ENCODE measurements at places on chromosomes 2 and 18.

GRCh38 chr2:18490901-18491300 is 69.6 kb downstream of the RDH14 start:
- DNase-seq, result no peak

- DNase-seq, result no peak
Measured at GRCh38 chr2:119225105-119225865, 1.7 kb downstream of the STEAP3 start.

DNA sequence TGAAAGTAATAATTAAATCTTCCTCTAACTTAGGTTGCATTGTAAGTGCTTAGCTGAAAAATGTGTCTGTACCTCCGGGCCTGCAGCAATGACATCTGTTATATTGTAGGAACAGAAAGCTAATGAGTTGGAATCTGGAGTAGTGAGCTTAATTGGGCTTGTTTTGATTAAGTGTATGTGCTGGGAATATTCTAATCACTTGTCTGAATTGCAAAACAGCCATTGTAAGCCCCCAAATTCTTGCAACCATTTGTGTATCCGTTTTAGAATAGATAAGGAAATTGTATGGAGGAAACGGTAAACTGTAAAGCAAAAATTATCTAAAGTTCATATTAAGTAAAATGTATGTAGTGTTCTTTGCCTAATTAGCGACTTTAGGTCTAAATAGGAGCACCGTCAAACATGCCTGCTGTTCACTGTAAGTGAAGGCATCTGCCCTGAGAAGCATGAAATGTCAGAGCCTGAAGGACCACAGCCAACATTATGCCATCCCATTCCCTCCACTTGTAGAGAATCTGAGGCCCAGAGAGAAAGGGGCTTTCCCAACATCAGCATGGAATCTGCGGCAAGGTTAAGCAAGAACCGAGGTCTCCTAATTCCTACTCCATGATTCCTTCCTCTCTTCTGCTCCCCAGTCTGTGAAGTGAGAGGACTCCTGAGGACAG is 466.4 kb downstream of the TDRD15 start:
- DNase-seq, result no peak

DNA sequence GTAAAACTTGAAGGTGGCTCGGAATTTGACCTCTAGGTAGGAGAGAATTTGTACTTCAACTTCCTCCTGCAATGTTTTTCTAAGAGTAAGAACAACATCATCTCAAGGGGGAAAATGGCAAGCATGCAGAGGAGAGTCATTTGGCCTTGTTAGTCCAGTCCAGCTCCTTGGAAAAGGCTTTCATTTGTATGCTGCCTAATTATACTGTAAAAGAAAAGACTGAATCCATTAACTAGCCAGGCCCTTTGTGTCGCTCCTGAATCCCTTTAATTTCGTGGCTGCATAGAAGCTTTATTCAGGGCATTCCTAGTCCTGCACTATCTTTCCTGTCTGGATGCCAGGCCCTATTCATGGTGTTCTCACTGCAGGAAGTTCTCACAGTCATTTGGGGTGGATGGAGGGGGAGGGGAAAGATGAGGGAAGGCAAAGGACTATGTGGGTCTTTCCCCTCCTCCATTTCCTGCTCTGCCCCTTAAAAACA is 36.0 kb downstream of the PHLPP1 start:
- DNase-seq, result no peak

DNA sequence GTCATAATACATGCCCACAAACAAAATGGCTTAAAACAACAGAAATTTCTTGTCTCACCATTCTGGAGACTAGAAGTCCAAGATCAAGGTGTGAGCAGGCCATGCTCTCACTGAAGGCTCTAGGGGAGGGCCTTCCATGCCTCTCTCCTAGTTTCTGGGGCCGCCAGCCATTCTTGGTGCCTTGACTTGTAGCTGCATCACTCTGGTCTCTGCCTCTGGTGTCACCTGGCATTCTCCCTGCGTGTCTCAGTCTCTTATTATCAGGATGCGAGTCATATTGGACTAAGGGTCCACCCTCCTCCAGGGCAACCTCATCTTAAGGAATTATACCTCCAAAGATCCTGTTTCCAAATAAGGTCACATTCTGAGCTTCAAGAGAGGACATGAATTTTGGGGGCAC is 76.1 kb downstream of the KCNF1 start:
- no peak for DNase-seq

DNA sequence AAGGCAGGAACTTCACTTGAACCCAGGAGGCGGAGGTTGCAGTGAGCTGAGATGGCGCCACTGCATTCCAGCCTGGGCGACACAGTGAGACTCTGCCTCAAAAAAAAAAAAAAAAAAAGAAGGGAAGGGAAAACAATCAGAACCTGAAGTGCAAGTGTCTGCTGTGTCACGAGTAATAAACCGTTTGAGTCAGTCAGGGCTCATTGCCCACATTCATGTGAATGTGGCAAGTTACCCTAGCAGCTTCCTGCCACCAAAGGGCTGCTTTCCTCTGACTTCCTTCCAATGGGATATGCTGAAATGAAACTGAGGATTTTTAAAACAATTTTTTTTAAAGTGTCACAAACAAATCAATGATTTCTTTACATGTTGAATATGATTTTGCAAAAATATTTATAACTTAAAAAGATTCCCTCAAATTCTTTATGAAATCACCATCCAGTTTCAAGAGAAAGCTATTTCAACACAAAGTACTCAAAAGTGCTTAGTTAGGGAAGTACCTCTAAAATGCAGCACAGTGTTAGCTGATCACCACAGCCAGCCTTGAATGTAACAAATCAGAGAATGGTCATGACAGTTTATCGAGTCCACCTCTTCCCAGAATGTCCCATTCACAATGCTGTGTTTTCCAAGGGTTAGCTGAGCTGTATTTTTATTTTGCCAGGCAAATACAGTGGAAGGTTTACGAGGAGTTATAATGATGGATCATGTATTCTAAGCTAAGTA is 36.4 kb downstream of the WDSUB1 start:
- no peak for DNase-seq

- no peak for DNase-seq
Measured at GRCh38 chr2:29233428-29233827, 118.2 kb downstream of the CLIP4 start.

DNA sequence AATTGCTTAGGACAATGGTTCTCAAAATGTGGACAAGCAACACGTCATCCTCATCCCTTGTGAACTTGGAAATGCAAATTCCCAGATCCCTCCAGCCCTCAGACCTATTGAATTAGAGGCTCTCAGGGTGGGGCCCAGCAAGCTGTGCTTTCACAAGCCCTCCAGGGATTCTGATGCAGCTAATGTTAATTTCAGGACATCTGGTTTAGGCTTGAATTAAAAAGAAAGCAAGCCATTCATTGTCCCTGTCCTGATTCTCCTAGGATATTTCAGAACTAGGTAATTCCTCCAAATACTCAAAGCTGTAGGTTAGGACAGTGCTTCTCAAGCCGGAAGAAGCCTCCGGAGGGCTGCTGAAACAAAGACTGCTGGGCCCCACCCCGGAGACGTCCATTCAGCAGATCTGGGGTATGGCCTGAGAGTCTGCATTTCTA is 26.0 kb upstream of the GLI2 start:
- DNase-seq, result no peak

DNA sequence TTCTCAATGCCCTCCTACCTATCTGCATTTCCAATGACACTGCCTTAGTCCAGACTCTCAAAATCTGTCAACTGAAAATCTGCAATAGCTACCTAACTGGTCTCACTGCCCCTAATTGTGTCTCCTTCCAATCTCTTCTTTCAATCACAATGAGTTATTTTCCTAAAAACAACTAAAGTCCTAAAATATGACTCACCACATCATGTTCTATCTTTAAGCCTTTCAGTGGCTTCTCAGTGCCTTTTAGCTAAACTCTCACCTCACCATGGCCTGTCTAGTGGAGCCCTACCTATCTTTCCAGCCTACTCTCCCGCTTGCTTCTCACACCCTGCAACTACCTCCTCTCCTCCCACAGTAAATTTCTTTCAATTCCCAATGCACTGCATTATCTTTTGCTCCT is 220.9 kb upstream of the PKDCC start:
- DNase-seq, result no peak

GRCh38 chr2:18378020-18378653 is 182.3 kb downstream of the RDH14 start:
- no peak for DNase-seq

- DNase-seq, result no peak
Measured at GRCh38 chr18:72808680-72809079, 59.1 kb downstream of the NETO1 start.

DNA sequence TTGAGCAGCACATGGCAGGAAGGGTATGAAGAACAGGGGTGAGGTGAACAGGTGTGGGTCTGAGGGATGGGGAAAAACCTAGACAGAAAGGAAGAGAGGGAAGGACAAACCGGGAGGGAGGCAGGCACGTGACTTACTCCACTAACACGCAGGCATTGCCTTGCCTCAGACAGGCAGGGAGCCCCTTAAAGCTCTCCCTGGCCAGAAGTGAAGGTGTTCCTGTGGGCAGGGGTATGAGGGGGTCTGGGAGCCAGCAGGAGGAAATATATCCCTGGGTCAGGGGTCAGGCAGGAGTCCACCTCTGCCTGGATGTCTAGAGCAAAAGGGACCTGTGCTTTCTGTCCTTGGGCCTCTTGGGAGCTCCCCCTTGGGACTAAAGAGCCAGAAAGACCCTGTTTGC is 135.3 kb upstream of the EPAS1 start:
- DNase-seq, result no peak

DNA sequence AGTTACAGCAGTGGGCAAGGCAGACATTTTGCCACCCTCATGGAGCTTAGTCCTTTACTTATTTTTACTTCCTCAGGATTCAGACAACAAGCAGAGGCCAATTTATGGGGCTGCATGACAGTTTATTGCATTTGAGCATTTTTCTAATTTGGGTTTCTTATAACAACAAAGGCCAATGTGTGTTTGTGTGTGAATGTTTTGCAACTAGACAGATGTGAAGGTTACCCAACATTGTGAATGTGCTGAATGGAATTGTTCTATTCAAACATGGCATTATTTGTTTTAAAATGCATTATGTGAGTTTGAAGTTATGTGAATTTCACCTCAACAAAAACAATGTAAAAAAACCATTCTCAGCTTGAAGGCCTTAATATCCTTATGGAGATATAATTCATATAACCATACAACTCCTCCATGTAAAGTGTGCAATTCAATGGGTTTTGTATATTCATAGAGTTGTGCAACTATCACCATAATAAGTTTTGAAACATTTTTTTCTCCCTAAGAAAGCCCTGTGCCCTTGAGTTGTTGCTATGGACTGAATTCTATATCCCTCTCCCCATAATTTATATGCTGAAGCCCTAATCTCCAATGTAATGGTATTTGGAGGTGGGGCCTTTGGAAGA is 57.3 kb downstream of the CCDC195 start:
- no peak for DNase-seq

GRCh38 chr2:86140969-86141392 is 34.9 kb downstream of the PTCD3 start:
- DNase-seq, result no peak

DNA sequence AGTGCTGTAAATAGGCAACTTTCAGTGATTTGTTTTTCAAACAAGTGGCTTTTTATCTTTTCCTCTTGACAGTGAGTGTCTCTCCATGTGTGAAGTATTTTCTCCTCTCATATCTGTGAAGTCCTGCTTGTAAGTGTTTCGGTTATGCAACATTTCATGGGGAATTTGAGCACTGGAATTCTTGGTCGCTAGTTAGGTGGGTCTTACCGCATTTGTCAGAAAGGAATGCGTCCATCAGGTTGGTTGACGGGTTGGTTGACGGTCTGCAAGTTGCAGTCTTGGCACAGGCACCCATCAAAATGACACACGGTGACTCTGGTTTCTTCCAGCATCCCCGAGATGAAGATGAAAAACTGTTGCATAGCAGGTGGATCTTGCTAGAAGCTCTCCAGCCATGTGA is 109.8 kb downstream of the AGAP1 start:
- no peak for DNase-seq

GRCh38 chr2:54878182-54878581 is 154.7 kb downstream of the EML6 start:
- DNase-seq, result no peak

GRCh38 chr18:35139517-35139916 is 98.3 kb downstream of the MAPRE2 start:
- no peak for DNase-seq

DNA sequence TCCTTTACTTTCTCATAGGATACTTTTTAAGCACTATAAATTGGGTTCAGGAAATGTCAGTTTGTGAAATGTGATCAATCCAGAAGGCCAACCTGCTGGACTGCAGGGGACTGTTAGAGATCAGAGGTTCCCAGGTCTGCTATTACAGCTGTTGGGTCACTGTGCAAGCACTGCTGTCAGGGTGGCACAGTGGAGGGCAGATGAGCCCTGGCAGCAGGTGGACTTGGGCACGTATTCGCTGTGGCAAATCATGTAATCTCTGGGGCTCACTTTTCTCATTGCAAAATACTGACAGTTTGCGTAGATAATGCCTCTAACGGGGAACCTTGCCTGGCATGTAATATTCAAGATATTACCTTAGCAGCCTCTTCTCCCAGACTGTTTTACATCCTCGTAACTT is 18.1 kb downstream of the RAB31 start:
- no peak for DNase-seq

DNA sequence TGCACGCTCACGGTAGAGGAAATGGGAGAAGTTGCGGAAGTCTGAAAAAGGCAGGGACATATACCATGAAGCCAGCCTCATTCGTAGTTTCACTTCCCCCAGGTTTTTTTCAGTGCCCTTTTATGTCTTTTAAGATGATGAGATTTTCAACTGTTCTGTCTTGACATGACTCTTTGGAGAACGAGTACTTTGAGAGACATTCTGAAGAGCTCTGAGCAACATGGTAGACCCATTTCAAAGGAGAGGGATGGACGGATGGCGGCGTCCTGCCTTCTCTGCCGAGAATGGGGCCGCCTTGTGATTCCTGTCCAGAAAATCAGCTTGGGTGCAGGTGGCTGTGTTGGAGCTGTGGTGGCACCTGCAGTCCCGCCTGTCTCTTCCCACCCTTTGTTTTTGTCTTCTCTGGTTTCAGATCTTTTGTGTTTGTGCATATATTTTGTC is 41.7 kb downstream of the SH3BP4 start:
- DNase-seq, result no peak

DNA sequence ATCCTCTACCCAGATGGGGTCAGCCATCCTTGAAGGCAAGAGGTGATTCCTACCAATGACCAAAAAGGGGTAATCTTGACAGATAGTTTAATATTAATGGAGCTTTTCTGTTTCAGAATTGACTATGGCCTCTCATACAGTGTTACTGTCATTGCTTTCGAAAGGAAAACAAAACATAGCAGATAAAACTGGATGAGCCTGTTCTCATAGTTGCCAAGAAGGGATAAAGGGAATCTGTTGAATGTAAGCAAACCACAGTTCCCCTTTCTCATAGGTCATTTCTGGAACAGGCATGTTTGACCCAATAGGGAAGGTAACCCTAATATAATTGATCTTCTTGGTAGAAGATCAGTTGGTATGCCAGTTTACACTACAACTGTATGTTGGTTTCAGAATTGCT is 1.6 kb downstream of the RAB27B start:
- DNase-seq, result no peak

Data from T-helper 2 cell (primary cell).